HCT116 (cell line): ENCODE measurements at places on chromosomes 7 and 10. TPM values are rescaled to one million over a fixed set of nuclear protein-coding genes. Genes with fewer than 3 reads are reported as not detected.

GRCh38 chr10:104258209-104258608, 3.5 kb downstream of the GSTO1 start:
- H3K27ac ChIP-seq, result no peak overlapping the region
- no peaks in the 10 kb centered on the region for H3K27me3 ChIP-seq
- peaks cover 48% of the 10 kb centered on the region for H3K36me3 ChIP-seq
- no peak overlapping the region for H3K4me3 ChIP-seq
- H3K4me1 ChIP-seq, result peaks cover 34% of the 10 kb centered on the region
- no peak for DNase-seq

- H3K4me1 ChIP-seq, result no peaks in the 10 kb centered on the region
- DNase-seq, result no peak
- H3K27me3 ChIP-seq, result peaks cover 52% of the 10 kb centered on the region
- no peak overlapping the region for H3K27ac ChIP-seq
Observed at GRCh38 chr7:25823571-25823970, 328.4 kb upstream of the NFE2L3 start.

DNA sequence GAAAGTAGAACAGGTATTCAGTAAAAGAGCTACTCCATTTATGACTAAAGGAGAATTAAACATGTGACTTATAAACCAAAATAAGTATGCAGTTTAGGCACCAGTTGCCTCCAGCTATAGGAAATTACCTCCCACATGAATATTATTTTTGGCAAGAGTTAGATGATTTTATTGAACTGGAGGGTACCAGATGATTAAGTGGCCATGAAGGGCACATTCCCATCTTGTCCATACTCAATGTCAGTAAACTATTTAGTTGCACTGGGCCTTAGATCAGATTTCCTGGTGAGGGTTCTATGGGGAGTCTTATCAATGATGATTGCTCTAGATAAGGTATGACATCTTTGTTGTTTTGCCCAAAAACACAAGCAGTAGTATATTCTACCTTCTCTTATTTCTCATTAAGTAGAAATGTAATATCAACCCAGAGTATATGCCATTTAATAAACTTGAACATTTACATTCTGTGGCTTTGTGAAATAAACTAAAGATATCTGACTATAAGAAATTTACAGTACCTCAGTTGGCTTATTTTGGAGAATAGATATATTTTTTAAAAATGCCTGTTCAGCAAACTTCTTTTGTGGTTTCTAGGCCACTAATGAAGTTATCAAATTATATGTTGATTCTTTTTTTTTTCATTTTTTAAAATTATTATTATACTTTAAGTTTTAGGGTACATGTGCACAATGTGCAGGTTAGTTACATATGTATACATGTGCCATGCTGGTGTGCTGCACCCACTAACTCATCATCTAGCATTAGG, 145.3 kb downstream of the SEMA3A start:
- no peak for DNase-seq
- H3K4me1 ChIP-seq, result peaks cover 6% of the 10 kb centered on the region; the same call in 1 of the 2 replicates
- H3K27ac ChIP-seq, result no peak overlapping the region
- no peaks in the 10 kb centered on the region for H3K36me3 ChIP-seq

- no peaks in the 10 kb centered on the region for H3K4me1 ChIP-seq
- DNase-seq, result no peak
- H3K4me3 ChIP-seq, result no peak overlapping the region
- no peak overlapping the region for H3K27ac ChIP-seq
- H3K27me3 ChIP-seq, result no peaks in the 10 kb centered on the region
Observed at GRCh38 chr7:151869109-151869428, 7.8 kb downstream of the PRKAG2 start.

DNA sequence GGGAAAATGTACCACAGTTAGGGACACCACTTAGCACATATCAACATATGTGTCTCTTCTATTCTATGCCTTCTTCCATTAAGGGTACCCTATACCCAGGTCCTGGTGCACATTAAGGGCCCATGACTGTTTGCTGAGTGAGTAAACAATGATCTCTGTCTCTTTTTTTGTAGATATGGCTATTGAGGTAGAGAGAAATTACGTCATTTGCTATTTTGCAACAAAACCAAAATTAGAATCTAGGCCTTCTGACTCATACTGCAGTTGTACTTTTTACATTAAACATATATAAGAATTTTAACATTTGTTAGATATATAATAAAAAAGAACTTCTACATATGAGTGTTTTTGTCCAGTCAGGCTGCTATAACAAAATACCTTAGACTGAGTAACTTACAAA, 683.2 kb upstream of the LRRN3 start:
- H3K36me3 ChIP-seq, result no peaks in the 10 kb centered on the region
- DNase-seq, result no peak
- H3K4me1 ChIP-seq, result no peaks in the 10 kb centered on the region
- no peaks in the 10 kb centered on the region for H3K27me3 ChIP-seq
- no peak overlapping the region for H3K4me3 ChIP-seq
- no peak overlapping the region for H3K27ac ChIP-seq

GRCh38 chr7:92671505-92672169, 81.4 kb upstream of the FAM133B start:
- no peaks in the 10 kb centered on the region for H3K4me1 ChIP-seq
- H3K27me3 ChIP-seq, result no peaks in the 10 kb centered on the region
- no peak overlapping the region for H3K4me3 ChIP-seq
- H3K27ac ChIP-seq, result no peak overlapping the region

DNA sequence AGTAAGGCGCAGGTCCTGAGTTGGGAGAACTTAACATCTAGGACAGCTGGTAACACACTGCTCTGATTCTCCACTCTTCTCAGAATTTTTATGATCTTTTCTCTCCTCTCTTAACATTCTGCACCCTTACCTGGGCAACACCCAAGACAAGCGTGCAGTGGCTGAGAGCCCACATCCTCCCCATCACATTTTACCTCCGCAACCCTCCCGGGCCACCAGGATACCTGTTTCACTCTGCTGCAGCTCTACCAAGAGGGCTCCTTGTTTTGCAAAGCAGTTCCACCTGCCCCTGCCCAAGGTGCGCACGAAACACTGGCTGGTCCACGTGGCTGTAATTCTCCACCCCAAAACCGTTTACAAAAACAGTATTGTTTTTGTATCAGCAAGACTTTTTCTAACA, 81.5 kb downstream of the ITIH5 start:
- no peak for DNase-seq
- no peaks in the 10 kb centered on the region for H3K4me1 ChIP-seq
- peaks cover 32% of the 10 kb centered on the region for H3K27me3 ChIP-seq
- H3K27ac ChIP-seq, result no peak overlapping the region
- H3K4me3 ChIP-seq, result no peak overlapping the region

DNA sequence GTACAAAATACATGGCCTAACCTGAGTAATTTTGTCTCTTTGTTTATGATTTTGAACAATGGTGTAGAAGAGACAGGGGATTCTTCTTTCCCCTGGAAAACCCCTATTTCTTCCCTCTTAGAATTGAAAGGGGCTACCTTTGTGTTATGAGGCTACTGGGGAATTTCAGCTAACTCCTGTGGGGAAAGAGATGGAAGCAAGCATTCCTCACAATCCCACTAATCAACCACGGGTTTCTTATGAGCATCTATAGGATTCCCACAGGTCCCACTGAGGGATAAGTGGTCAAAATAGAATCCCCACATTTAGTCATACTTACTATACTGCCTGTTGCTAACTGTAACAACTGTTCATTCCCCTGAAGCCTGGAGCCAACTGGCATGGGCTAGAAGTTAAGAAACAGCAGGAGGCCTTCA, 32.2 kb upstream of the ITGB8 start:
- no peaks in the 10 kb centered on the region for H3K27me3 ChIP-seq
- H3K4me1 ChIP-seq, result no peaks in the 10 kb centered on the region
- H3K36me3 ChIP-seq, result no peaks in the 10 kb centered on the region
- no peak for DNase-seq
- no peak overlapping the region for H3K4me3 ChIP-seq

DNA sequence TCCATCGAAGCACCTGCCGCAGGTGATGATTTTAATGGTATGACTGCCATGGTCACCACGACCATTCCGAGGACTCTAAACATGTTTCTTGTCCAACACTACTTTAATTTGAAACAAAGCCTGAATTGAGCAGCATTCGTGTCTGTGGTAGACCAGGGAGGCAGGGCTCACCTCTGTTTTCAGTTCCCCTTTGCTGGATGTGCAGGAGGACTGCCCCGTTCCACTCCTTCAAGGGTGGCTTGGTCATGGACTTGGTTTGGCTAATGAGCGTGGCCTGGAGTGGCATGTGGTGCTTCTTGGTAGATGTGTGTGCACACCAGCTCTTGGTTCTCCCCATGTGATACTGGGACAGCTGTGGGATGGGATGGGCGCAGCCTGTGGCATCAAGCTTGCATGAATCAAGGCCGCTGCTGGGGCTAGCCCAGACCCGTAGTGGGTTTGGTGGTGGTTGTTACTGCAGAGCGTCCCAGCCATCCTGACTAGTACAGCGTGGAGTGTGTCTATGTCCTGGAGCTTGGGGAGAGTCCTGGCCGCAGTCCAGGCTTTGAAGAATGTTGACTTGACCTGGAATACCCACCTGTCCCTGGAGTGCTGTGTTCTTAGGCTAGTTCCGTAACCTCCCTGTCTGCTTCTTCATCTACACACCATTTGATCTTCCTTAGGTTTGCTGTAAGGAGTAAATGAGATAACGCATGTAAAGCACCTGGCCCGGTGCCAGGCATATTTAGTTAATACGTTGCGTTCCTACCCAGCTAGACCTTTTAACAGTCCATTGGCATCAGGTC, 34.8 kb downstream of the MGMT start:
- H3K4me3 ChIP-seq, result no peak overlapping the region
- no peak overlapping the region for H3K27ac ChIP-seq

DNA sequence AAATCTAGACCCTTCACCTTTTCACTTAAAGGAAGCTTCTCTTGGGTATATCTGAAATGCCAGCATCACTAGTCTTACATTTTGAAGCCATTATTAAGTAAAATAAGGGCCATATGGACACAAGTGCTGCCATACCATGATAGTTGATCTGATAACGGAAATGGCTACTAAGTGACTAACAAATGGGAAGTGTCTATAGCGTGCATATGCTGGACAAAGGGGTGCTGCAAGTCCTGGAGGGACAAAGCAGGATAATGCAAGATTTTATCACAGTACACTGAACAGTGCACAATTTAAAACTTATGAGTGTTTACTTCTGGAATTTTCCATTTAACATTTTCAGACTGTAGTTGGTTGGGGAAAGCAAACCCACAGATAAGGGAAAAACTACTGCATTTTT, 117.9 kb downstream of the ELMO1 start:
- H3K36me3 ChIP-seq, result no peaks in the 10 kb centered on the region
- H3K27me3 ChIP-seq, result peaks cover 53% of the 10 kb centered on the region
- no peak for DNase-seq
- H3K4me3 ChIP-seq, result no peak overlapping the region
- no peaks in the 10 kb centered on the region for H3K4me1 ChIP-seq
- no peak overlapping the region for H3K27ac ChIP-seq

GRCh38 chr7:115410972-115411686, 489.2 kb downstream of the MDFIC start:
- no peak overlapping the region for H3K27ac ChIP-seq
- no peaks in the 10 kb centered on the region for H3K27me3 ChIP-seq
- H3K36me3 ChIP-seq, result no peaks in the 10 kb centered on the region
- H3K4me3 ChIP-seq, result no peak overlapping the region
- H3K4me1 ChIP-seq, result no peaks in the 10 kb centered on the region

DNA sequence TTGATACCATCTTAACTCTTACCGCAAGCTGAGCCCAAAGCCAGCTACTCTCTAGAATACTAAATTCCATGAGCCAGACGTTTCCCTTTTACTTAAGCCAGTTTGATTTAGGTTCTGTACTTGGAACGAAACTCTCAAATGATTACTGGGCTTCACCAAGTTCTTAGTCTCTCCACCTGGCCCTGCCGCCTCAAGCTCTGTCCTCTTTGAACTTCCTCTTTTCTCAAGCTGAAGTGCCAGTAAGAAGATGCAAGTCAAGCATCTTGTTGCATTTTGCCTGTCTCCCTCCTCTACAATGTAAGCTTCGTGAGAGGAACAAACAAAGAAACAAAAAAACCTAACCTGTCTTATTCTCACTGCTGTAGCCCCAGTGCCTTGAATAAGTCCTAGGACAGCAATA, 358.2 kb upstream of the NPVF start:
- no peaks in the 10 kb centered on the region for H3K36me3 ChIP-seq
- peaks cover 41% of the 10 kb centered on the region for H3K27me3 ChIP-seq
- no peak overlapping the region for H3K4me3 ChIP-seq
- H3K27ac ChIP-seq, result no peak overlapping the region
- no peak for DNase-seq

DNA sequence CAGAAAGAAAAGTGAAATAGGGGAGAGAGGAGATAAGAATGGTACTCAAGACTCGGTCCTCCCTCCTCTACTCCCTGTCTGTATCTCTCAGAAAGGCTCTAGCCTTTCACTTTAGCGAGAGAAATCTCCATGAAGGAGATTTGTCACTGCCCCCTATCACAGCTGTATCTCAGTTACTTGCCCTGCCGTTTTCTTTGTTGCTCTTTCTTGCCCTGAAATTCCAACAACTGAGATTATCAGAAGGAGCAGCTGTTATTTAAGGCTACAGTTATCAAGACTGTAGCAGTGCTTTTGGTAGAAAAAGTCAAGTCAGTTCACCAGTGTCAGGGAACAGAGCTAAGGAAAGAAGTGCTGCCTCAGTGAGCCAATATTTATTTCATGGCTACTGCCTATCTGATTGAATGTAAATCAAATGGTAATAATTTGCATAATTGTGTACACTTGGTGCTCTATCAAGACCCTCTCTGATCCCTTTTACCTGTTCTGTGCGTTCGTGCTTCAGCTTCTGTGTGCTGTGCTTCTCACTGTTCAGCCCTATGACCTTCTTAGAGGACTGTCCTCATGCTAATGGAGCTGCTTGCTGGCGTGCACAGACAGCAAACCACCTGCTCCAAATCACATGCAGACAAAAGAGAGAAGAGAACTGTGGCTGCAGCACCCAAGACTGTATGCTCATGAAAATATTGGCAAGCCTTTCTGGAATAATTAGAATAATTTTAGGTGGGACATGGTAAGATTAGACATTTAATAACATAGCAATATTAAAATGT, 180.2 kb upstream of the FAM3C start:
- H3K36me3 ChIP-seq, result no peaks in the 10 kb centered on the region
- H3K4me1 ChIP-seq, result no peaks in the 10 kb centered on the region
- no peak for DNase-seq
- H3K4me3 ChIP-seq, result no peak overlapping the region

DNA sequence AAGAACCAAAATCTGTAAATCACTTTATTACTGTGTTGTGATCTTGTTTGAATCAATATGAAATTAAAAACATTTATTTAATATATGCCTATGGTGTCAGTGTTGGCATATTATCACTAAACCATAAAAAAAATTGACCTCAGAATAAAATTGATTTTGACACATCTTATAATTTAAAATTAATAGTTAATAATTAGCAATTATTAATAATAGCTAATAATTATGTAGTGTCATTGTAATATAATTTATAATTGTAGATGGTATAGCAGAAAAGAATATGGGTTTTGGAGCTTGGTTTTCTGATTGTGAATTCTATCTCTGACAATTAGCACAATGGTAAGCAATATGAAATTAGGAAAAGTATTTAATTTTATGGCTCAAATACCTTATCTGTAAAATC, 89.4 kb upstream of the CNTNAP2 start:
- no peaks in the 10 kb centered on the region for H3K36me3 ChIP-seq
- no peak overlapping the region for H3K27ac ChIP-seq
- no peaks in the 10 kb centered on the region for H3K27me3 ChIP-seq
- H3K4me3 ChIP-seq, result no peak overlapping the region
- no peak for DNase-seq

The COL17A1 gene
- total RNA-seq, result 3.5 TPM

The PKD2L1 gene
- 0.17 TPM for total RNA-seq

The TRUB1 gene
- total RNA-seq, result 44.1 TPM

The TRPV5 gene
- total RNA-seq, result not detected
